NCI-H460 (cell line): ENCODE measurements at places on chromosomes 3 and 15.

GRCh38 chr3:23758253-23758838 is 47.4 kb upstream of the UBE2E1 start:
- no peak for DNase-seq

- DNase-seq = no peak
These were observed 1.3 kb downstream of the ADAM10 start for GRCh38 chr15:58748040-58748851.

- no peak for DNase-seq
These were observed 297.3 kb upstream of the ADAMTS9 start for GRCh38 chr3:64985072-64985471.

GRCh38 chr3:30290479-30290878 is 315.9 kb upstream of the TGFBR2 start:
- no peak for DNase-seq

DNA sequence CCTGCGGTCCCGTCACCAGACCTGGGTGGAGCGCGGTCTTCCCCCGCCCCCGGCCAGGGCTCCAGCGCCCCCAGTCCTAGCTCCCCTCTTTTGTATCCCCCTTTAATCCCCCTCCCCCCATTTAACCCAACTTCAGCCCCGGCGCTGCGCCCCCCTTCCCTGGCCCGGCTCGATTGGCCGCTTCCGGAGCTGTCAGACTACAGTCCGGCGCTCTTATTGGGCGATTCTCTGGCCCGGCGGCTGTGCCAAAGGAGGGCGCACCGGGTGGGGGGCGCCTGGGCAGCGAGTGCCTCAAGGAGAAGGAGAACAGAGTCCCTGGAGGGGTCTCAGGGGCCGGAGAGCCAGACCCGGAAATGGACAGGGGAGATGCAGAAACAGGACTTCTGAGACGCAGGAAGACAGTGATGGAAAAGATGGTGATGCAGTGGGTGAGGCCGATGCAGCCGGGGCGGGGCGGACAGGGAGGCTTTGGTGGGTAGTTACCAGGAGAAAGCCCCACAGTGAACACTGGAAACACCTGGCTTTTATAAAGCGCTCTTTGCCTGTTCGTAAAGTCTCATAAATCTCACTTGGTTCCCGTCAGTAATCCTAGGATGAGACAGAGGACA is 1.2 kb upstream of the ADCY5 start:
- no peak for DNase-seq
